Activated T-helper 17 cell treated with anti-CD3 and anti-CD28 coated beads, Interleukin-2, amount 50 U/mL, for 72 hours (primary cell): ENCODE measurements at places on chromosomes 13 and 19. TPM values are rescaled to one million over a fixed set of nuclear protein-coding genes. Genes with fewer than 3 reads are reported as not detected.

SLC46A3 gene
- total RNA-seq = 2.4 TPM

DNA sequence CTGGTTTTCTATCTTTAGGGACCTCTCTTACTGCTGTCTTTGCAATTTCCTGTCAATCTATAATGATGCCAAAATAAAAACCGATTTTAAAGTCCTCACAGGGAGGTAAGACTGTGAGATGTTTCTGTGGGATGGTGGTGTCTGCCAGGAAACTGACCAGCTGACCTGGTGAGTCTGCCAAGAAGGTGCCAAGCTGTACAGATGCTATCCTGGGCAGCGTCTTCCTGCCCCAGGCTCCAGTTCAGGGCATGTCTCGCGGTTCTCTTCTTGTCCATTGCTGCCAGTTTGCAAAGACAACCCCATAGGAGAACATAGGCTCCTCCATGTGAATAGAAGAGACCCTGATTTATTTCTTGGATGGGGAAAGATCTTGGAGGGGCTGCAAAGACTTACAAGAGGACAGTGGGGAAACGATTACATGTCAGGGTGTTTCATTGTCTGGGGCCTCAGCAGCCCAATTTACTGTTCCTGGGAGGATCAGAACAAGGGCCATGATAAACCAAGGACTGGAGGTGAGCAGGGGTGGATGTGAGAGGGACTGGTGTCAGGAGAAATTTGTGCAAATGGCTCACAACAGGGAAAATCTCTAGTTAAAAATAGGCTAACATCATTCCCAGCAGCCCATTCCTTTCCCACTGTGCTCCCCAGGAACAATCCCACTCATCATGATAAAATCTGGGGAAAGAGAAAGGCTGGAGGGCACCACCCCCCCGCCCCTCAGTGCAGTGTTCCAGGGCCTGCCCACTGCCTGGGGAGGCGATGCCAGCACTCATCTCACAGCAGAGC, 42.7 kb upstream of the VSTM2B start:
- ATAC-seq = no peak

DNA sequence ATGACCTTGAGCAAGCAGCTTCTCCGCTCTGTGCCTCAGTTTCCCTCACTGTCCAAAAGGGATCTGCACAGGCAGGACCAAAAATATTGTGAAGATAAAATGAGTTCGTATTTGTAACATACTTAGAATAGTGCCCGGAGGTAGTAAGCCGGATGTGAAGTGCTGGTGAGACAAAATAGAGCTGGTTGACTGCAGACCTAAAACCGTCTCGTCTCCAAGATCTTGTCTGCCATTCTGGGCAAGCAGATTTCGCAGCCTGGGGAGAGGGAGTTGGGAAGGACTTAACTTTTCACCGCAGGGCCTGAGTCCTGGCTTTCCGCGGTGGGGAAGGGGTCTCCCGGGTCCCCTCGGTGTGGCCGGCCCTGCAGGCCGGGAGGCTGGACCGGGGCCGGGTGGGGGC, 8.2 kb upstream of the BBC3 start:
- no peak for ATAC-seq

GRCh38 chr13:85864963-85865530, 65.8 kb upstream of the SLITRK6 start:
- ATAC-seq = no peak

GRCh38 chr13:51769455-51770127, 34.4 kb downstream of the DHRS12 start:
- ATAC-seq = no peak

DNA sequence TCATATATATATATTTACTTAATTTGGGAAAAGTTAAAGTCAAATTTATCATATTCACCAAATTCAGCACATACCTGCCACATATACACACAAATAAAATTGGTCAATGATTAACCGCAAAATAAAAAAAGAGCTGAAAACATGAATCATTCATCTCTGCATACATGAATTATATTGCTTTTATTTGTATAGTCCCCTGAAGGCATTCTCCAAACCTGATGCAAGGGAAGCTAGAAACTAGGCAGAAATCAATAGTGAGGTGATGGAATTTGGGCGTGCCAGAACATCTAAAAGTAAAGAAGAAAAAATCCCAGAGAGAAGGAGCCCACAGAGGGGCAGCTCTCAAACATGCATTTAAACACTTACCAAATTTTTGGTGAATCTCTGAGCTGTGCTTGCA, 60.1 kb downstream of the UFM1 start:
- no peak for ATAC-seq

GRCh38 chr19:21691661-21692060, 75.7 kb downstream of the ZNF100 start:
- ATAC-seq = no peak

- ATAC-seq = no peak
These were observed 225.2 kb downstream of the FOXO1 start for GRCh38 chr13:40440990-40441820.

- ATAC-seq = peak; percentile 50
These were observed 872 bp downstream of the HOMER3 start for GRCh38 chr19:18939922-18940768.

- peak; percentile 53 for ATAC-seq
These were observed 766 bp downstream of the SBNO2 start for GRCh38 chr19:1173159-1173844.

DNA sequence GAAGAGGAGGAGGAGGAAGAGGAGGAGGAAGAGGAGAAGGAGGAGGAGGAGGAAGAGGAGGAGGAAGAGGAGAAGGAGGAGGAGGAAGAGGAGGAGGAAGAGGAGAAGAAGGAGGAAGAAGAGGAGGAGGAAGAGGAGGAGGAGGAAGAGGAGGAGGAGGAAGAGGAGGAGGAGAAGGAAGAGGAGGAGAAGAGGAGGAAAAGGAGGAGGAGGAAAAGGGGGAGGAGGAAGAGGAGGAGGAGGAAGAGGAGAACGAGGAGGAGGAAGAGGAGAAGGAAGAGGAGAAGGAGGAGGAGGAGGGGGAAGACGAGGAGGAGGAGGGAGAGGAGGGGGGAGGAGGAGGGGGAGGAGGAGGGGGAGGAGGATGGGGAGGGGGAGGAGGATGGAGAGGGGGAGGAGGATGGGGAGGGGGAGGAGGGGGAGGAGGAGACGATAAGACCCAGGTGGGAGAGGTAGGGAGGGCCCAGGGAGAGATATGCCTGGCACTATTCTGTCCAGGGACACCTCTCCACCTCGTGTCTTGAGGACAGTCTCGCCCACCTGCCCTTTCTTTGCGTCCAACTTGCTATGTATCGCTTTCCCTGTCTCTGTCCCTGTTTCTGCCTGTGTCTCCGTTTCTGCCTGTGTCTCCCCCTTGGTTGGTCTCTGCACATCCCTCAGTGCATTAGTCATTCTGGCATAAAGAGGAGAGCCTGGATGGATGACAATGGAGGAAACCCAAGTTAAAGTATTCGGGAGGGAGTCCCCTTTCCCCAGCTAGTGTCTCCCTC, 7.1 kb upstream of the KLK5 start:
- ATAC-seq = no peak

PRR36 gene
- 0.19 TPM for total RNA-seq

FGF22 gene
- total RNA-seq = not detected

TRPC4 gene
- total RNA-seq = not detected

DNA sequence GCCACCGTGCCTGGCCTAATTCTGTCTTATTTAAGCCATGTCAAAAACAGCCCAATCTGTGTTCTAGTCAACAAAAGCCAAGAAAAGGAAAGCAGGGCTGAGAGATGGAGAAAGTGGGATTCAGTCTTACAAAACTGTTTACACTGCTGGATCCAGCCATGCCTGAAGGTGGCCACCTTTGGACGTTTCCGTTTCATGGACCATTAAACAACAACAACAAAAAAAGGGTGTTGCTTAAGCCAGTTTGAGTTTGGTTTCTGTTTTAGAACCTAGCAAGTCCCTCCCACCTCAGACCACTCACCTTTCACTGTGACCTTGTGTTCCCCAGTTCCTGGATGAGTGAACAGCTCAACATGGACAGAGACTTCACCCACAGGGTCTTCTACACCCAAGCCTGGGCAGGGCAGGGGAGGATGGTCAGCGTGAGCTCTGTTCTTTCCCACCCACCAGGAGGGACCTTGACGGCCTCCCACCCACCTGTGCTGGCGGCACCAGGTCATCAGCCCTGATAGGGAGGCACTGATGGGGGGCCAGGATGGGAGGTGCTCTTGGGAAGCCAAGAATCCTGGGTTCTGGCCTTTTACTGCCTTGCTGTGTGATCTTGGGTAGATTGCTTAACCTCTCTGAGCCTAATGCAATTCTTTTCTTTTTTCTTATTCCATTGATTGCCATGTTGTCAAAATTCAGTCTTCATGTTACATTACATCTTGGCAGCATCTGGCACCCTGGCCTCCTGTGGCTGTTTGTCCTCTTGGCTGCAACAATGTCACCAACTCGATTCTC, 56.2 kb downstream of the COLGALT1 start:
- ATAC-seq = no peak

DNA sequence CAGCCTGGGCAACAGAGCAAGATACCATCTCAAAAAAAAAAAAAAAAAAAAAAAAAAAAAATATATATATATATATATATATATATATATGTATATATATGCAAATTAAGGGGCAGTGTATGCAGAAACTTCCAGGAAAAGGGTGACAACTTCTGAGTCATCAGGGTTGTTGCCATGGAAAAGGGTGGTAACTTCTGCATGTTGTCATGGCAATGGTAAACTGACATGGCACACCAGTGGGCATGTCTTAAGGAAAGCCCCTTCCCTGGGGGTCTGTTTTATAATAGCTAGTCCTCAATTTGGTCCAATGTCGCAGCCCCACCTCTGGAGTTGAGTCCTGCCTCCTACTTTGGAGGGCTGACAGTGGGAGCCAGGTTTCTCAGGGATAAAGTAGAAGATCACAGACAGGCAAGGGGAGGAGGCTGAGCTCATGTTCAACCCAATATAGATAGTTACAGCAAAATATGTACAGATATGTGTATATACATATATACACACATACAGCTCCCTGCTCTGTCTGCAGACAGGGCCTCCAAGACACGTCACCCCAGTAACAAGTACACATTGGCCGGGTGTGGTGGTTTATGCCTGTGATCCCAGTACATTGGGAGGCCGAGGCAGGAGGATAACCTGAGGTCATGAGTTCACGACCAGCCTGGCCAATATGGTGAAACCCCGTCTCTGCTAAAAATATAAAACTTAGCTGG, 7.2 kb upstream of the FCHO1 start:
- no peak for ATAC-seq

GRCh38 chr19:17346109-17346671, 8.8 kb downstream of the GTPBP3 start:
- ATAC-seq = peak; percentile 99

MIA gene
- not detected for total RNA-seq

KCNC3 gene
- 12.8 TPM for total RNA-seq

DNA sequence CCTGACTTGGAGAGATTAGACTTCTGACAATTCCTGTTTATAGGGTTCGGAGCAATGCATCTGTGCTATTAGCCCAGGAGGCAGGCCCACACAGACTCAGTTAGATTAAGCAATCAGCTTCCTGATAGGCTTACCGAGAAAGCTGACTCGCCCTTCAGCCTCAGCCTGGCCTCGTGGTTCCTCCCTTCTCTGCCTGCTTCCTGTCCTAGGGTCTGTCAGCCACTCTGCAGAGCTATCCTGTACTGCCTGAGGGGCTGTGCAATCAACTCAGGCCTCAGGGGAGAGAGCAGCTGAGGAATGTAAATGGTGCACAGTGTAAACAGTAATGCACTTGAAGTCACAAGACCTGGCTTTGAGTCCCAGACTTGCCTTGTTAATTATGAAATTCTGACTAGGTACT, 30.7 kb downstream of the HTR2A start:
- no peak for ATAC-seq

DNA sequence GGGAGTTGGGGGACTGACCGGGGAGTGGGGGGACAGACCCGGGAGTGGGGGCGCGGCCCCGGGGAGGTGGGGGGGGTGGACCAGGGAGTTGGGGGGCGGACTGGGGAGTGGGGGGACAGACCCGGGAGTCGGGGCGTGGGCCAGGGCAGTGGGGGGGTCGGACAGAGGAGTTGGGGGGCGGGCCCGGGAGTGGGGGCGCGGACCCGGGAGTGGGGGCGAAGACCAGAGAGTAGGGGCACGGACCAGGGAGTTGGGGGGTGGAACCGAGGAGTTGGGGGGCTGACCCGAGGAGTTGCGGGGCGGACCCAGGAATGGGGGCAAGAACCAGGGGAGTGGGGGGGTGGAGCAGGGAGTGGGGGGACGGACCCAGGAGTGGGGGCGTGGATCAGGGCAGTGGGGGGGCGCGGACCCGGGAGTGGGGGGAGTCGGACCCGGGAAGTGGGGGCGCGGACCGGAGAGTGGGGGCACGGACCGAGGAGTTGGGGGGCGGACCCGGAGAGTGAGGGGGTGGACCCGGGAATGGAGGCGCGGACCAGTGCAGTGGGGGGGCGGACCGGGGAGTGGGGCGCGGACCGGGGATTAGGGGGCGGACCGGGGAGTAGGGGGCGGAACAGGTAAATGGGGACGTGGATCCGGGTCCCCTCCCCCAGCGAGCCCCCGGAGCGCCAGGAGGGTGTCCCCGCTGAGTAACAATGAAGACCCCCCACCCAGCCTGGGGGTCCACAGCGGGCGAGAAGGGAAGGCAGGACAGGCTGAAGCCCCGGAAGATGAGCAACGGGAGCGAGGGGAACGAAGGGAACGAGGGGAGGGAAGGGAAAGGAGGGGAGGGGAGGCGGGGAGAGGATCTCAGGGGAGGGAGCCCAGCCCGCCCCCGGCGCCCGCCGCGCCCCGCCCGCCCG, 589 bp downstream of the R3HDM4 start:
- no peak for ATAC-seq

DNA sequence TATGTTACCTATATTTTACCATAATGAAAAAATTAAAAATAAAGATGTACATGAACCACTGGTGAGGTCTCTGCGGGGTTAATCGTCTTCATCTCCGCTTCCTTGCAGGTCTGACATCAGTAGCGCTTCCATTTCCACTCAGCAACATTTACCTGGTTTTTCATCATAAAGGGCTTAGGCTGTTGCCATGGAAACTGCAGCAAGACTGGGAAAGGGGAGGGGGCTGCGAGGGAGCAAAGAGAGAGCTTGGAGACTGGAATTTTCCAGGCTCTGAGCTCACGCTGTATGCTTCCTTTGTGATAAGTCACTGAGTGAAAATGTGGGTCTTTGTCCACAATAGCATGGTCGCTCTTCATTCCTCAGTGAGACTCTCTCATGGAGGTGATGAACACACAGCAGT, 136.6 kb upstream of the USP29 start:
- ATAC-seq = no peak

DNA sequence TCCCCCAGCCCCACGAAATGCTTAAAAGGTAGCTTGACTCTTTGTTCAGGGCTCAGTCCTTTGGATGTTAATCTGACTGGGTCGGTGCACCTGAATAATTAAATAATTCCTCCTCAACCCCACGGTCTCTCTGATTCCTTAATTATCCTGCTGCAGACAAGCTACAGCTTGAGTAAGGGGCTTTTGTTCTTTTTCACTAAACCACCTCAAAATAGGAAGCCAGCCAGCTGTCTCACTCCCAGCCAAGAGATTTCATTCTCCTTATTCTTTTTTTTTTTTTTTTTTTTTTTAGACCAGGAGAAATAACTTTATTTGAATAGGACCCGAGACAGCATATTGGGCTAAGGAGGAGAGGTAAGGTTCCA, 7.9 kb upstream of the FCGBP start:
- no peak for ATAC-seq

GRCh38 chr13:108030769-108031168, 184.6 kb downstream of the LIG4 start:
- no peak for ATAC-seq
